NCI-H460 (cell line): ENCODE measurements at places on chromosomes 11 and 22. TPM values are rescaled to one million over a fixed set of nuclear protein-coding genes. Genes with fewer than 3 reads are reported as not detected.

Gene FLRT1
- total RNA-seq, result 2.7 and 3.0 TPM in 2 replicates

Gene ANKRD49
- total RNA-seq, result 13.9 and 16.7 TPM in 2 replicates

DNA sequence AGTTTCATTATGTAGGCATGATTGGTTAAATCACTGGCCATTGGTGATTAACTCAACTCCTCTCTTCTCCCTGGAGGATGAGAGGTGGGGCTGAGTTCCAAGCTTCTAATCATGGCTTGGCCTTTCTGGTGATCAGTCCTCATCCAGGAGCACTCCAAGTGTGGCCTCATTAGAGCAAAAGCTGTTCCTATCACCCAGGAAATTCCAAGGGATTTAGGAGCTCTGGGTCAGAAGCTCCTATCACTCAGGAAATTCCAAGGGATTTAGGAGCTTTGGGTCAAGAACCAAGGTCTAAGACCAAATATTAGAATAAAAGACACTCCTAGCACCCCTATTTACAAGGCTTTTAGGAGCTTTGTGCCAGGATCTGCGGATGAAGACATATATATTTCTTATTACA, 168.0 kb upstream of the BDNF start:
- DNase-seq, result no peak

- peak; percentile 27 for DNase-seq
These were observed 397.8 kb downstream of the OPCML start for GRCh38 chr11:133134314-133135173.

GRCh38 chr11:132058211-132058772, 687.9 kb downstream of the NTM start:
- no peak for DNase-seq

- DNase-seq, result no peak
These were observed 1.8 kb downstream of the FLI1 start for GRCh38 chr11:128695539-128696221.

- no peak for DNase-seq
These were observed at the start of gene OR8G5 for GRCh38 chr11:124256076-124256475. Gene OR8G5, plus strand, starts transcription at chr11:124256376. Its CDS starts 8,556 bp downstream, at chr11:124264932.

DNA sequence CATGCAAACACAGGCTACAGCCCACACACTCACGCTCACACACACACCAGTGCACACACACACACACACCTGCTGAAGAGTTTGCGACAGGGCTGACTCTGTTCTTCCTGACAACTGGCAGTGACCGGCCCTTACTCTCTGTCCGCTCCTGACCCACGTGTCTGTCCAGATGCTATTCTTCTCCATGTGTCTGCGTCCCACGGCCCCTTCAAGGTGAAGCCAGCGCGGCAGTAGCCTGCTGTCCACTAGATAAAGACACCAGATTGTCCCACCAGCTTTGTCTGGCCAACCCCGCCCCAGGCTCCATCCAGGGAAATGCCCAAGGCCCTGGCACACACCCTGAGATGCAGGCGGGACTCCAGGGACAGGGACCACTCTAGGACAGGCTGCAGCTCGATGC, 713.9 kb downstream of the BRD1 start:
- no peak for DNase-seq

DNA sequence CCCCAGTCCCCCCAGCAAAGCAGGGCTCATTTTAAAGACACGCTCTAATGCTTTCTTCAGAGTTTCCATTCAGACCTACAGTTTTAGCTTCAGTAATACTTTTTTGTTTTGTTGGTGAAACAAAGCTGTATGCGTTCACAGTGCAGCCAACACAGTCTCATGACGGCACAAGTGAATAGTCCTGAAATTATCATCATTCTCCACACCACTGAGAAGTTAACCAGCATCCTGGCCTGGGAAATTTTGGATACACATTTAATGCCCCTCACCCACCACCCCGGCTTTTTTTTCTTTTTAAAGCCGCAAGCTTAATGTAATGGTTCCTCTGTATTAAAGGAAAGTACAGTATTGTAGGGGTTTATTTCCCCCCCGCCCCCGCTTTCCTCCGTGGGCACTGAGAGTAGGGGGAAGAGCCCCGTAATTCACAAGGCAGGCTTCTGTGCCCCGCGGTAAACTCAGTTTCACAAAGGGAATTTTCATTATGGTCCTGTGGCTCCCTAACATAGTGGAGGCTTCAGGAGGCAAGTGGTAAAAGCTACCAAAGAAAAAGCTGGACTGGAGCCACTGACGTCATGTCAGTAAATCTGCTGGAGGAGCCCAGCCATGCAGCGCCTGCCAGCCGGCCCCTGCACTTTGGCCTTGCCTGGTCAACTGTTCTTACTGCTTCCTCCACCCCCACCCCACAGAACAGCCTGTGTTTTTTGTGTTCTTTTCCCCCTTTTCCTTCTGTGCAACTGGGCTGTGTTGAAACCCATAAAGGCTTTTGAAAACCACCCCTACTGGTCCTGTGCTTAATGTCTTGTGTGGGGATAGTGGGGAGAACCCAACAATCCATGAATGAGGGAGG, 18.2 kb downstream of the TEAD1 start:
- DNase-seq, result peak; percentile 56

DNA sequence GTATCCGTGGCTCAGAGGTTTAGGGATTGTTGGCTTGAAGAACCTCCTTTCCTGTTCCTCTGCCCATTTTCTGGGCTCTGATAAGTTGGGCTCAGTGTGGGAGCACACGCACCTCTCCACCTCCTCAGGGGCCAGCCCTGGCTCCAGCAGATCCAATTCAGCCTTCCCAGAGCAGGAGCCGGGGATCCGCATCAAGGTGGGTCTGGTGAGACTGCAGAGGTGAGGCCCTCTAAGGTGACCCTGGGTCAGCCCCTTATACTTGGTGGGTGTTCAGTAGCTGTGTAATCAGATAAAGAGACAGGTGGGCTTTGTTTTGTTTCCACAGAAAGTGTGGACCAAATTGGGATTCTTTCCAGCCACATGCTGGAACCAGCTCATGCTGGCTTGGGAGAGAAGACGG, 1466.0 kb downstream of the TBC1D22A start:
- no peak for DNase-seq

- no peak for DNase-seq
These were observed 899 bp upstream of the RAB30 start for GRCh38 chr11:83072350-83073242.

- no peak for DNase-seq
These were observed 201.5 kb downstream of the SOX6 start for GRCh38 chr11:16154715-16155396.

GRCh38 chr11:12356944-12357655, 20.3 kb upstream of the PARVA start:
- DNase-seq, result no peak

- DNase-seq, result no peak
These were observed 16.0 kb upstream of the TMPRSS13 start for GRCh38 chr11:117945047-117945810.

- DNase-seq, result no peak
These were observed 94.3 kb upstream of the CTSC start for GRCh38 chr11:88431675-88432341.

DNA sequence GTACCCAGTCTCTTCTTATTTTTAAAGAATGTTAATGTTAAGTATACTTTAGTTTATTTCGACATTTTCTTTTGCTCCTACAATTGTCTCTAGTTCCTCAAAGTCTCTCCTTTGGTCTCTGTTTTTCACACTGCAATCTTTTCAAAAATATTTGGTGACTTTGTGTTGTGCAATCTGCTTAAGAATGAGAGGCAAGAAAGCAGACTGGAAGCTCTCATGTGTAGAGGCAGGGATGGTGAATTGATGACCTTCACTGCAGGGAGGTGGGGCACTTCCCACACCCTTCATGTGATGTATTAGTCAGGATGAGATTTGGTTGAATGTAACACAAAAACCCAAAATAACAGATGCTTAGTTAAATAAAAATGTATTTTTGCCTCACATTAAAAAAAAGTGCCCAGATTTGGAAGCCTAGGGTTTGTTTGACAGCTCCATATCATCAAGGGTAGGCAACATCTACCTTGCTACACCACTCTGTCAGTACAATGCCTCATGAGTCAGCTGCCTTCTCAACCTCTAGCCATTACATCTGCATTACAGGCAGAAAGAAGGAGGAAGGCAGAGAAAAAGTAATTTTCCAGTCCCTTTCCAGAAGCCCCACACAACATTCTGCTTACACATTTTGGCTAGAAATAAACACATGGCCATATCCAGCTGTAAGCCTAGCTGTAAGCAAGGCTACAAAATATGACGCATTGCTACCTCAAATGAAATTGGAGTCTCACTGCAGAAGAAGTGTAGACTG, 3.8 kb upstream of the MMP27 start:
- DNase-seq, result no peak

DNA sequence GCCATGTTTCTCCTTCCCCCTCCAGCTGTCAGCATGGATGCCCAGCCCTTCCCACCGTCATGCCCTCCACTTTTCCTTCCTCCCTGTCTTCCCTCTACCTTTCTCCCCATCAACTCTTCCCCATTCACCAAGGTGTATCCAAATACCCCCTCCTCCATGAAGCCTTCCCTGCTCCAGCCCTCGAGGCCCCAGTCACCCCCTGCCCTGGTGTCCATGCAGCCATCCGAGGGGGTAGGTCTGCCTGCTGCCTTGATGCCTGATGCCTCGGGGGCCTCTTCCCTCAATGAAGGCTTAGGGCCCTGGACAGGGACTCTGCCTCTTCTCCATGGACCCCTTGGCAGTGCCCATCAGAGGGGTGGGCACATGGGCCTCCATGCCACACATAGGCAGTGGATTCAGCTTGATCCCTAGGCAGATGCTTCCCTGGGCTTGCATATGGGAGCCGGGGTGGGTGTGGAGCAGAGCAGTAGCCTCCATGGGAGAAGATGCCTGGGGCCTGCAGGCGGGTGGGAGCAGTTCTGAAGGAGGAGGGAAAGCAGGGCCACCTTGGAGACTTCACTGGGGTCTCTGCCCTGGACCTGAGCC, 795.8 kb downstream of the BRD1 start:
- no peak for DNase-seq

DNA sequence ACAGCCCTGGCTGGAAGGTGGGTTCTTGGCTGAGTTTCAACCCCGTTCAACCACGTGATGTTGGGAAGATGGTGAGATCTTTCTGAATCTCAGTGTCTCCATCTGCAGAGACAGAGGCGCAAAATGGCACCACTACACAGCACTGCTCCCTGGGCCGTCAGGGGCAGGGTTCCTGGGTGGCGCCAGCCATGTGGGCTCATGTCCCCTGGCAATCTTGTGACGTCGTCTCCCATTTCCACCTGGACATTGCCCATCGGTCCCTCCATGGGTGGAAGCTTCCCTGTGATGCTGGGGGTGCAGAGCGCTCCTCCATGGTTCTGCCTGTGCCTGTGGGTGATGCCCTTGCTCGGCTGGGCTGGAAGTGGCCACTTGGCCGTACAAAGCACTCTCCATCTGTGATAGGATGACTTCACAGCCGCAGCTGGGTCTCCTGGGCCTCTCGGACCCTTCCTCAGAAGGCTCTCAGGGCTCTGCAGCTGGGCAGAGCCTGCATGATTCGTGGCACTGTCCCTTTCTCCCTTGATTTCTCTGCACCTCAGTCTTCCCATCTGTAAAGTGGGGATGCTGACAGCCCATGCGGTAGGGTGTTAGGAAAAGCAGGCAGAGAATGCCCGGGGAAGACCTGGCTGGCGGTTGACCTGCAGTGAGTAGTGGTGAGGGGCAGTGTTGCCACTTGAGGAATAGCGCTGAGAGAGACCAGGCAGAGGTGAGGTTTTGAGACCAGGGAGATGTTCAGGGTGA, 35.2 kb downstream of the SMIM38 start:
- no peak for DNase-seq

DNA sequence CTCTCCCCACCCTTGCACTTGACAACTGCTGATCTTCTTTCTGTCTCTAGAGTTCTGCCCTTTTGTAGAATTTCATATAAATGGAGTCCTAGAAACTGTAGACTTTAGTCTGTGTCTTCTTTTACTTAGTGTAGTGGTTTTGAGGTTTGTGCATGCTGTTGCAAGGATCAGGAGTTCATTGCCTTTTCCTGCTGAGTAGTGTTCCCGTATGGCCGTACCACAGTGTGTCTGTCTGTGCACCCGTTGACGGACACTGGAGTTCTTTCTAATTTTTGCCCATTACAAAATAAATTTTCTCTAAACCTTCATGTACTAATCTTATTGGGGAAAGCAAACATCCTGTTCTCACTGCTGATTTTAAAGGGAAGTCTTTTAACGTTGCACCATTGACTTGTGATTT, 138.1 kb downstream of the TBC1D22A start:
- no peak for DNase-seq

DNA sequence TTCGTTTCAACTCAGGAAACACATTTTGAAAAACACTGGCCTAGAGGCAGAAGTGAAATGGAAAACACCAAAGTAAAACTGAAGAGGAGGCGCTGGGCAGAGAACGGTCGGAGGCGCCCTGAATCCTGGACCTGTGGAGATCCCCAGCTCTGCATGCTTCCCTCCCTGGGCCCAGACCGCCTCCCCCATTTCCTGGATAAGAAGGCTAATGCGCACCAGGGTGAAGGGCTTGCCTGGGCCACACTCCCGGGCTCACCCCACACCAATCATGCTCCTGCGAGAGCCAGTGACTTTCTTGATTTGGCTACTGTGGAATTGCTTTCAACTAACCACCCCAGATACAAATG, 167.1 kb downstream of the CRYBB2 start:
- no peak for DNase-seq

Gene MPZL2
- 0.09 and 0.79 TPM in 2 replicates for total RNA-seq

GRCh38 chr11:27926981-27927481, 180.9 kb downstream of the KIF18A start:
- no peak for DNase-seq

- no peak for DNase-seq
These were observed 373.2 kb downstream of the LUZP2 start for GRCh38 chr11:24870048-24870447.

GRCh38 chr22:49621601-49622210, 206.0 kb downstream of the BRD1 start:
- DNase-seq, result no peak

Gene SCUBE1
- 3.2 and 5.3 TPM in 2 replicates for total RNA-seq

- no peak for DNase-seq
These were observed 77.8 kb downstream of the DGCR2 start for GRCh38 chr22:19044381-19044780.

Gene FOSL1
- total RNA-seq, result 56.1 and 58.4 TPM in 2 replicates

Gene GLYAT
- total RNA-seq, result not detected in 2 replicates

Gene MS4A4A
- total RNA-seq, result not detected in 2 replicates

DNA sequence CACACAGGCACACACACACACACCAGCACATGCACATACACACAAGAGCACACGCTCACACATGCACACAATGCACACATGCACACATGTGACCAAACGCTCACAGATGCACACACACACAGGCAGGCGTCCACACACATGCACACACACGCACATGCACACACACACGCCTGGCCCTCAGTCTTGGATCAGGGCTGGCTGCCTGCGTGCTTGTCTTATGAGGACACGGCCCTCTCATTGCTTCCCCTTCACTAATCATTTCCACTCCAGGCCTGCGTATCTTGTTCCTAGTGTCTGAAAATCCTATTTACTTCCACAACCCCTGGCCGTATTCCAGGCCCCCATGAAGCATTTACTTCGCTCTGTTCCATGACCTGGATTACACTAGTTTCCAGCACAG, 740.5 kb downstream of the BRD1 start:
- DNase-seq, result no peak

DNA sequence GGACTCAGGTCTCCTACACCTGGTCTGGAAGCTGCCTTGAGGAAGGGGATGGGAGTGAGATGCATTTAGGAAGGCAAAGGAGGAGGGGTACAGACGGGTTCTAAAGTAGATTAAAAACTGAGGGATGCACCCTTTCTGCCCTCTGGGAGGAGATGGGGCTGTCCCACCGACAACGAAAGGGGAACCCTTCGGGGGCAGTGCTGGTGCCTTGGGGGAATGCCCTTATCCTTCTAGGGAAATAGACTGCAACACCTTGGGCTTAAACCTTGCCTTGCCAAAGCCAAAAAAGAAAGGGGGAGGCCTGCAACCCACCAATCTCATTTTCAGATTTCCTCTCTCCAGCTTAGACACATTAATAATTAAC, 89.8 kb downstream of the PLEKHA7 start:
- no peak for DNase-seq
